HuH-7.5 (cell line): ENCODE measurements at places on chromosomes 6 and 20.
A peak's percentile ranks its signal among the peaks of the same experiment; 100 is the strongest.

GRCh38 chr6:57283911-57284455 is 33.4 kb upstream of the PRIM2 start:
- DNase-seq = no peak

- DNase-seq = no peak
These were observed 251.4 kb downstream of the PRL start for GRCh38 chr6:22045261-22045912.

- peak; percentile 4 for DNase-seq
These were observed 77.9 kb upstream of the BMP5 start for GRCh38 chr6:55953335-55953734.

DNA sequence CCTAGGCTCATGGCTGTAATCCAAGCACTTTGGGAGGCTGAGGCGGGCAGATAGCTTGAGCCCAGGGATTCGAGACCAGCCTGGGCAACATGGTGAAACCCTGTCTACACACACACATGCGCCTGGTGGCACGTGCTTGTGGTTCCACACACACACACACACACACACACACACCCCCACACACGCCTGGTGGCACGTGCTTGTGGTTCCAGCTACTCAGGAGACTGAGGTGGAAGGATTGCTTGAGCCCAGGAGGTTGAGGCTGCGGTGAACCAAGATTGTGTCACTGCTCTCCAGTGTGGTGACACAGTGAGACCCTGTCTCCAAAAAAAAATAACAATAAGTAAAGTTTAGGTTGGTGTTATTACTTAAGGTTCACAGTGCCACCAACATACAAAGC is 165.8 kb downstream of the ZFAND3 start:
- DNase-seq = no peak

GRCh38 chr20:54195483-54196472 is 12.1 kb upstream of the PFDN4 start:
- DNase-seq = no peak

- no peak for DNase-seq
These were observed 20.6 kb downstream of the KCNQ5 start for GRCh38 chr6:72642435-72642834.

DNA sequence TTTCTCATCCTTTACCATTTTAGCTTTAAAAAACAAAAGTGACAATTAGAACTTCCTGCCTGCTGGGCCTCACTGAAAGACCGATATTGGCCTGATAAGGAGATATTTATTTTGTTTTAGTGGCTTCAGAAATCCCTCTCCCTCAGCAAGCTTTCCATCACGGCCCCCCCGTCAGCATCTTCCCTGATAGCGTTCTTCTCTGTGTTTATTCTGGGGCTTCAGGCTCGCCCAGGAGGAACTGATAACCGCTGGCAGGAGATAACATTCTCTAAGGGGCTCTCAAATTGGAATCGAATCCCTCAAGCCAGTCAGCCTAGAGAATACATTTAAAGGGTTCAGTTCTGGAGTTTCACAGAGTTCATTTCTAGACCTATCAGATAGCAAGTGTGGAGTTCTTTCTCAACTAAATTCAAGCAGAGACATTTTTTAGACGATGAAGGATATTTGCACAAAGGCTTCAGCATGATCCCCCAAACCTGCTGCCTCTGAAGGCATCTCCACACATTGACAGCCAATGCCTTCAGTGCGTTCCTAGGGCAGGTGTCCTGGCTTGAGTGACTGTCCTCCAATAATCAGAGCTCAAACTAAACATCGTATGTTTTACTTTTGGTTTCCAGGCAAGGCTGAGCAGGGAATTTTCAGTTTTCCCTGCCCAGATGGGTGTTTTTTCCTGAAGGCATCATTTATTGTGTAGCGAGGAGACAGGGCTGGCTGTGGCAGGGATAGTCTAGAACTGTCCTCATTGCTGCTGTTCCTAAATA is 17.0 kb downstream of the PRDM1 start:
- no peak for DNase-seq

DNA sequence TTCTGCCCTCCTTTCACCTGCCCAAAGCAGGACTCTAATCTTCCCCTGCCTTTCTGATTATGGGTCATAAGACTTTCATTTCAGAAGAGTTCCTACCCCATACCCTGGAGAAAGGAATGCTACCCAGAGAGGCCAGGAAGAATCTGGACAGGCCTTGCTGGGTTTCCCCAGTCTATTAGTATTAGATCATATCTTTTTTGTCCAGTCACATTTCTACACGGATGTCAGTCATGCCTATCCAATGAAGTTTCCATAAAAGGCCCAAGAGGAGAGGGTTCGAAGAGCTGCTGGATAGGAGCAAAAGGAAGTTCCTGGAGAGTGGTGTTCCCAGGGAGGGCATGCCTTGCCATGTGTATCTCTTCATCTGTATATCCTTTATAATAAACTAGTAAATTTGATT is 3.2 kb downstream of the POLH start:
- no peak for DNase-seq

- no peak for DNase-seq
These were observed 51.7 kb upstream of the TFAP2D start for GRCh38 chr6:50661636-50662035.

- DNase-seq = no peak
These were observed 14.5 kb downstream of the HSPA1B start for GRCh38 chr6:31842053-31842452.

DNA sequence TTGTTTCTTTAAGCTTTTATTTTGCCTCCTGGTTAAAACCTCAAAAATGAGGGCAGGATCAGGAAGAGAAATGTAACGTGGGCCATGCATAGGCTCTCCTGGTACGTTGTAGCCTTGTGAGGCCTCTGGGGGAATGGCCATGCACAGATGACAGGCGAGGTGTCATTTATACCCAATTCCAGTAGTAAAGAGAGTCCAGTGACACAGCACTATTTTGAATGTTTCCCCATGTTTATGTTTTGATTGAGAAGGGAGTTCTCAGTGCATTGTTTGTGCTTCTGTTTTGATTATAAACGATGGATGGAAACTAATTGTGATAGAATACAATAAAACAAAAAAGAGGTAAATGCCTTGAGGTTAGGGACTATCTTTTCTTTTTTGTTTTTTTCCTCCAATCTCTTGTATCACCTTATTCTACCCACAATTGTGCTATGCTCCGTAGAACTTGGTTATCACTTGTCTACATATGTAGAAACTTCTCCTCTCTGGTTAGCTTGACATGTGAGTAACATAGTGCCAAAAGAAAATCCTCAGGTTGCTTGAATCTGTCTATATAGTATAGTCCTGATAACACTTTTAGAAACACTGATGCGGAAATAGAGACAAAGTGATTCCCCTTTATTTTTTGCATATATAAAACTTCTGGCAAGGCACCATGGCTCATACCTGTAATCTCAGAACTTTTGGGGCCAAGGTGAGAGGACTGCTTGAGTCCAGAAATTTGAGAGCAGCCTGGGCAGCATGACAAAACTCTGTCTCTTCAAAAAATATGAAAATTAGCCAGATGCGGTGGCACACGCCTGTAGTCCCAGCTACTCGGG is 6.9 kb upstream of the SMIM28 start:
- no peak for DNase-seq

DNA sequence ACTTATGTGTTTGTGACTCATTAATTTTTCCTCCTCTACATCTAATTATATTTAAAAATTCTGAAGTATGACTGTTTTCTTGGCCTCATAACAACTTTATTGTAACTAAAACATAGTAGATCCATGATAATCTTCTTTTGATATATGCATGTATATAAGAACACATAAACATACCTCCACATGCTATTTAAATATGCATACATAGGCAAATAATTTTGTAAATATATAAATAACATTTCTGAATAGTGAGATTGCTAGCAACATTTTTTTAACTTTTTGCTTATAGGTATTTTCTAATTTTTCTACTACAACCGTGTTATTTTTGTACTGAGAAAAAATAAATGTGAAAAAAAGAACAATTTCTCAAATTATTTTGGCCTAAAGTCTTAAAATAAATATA is 627.6 kb downstream of the HTR1B start:
- DNase-seq = no peak

GRCh38 chr20:43306837-43307236 is 117.1 kb upstream of the PTPRT start:
- DNase-seq = no peak

DNA sequence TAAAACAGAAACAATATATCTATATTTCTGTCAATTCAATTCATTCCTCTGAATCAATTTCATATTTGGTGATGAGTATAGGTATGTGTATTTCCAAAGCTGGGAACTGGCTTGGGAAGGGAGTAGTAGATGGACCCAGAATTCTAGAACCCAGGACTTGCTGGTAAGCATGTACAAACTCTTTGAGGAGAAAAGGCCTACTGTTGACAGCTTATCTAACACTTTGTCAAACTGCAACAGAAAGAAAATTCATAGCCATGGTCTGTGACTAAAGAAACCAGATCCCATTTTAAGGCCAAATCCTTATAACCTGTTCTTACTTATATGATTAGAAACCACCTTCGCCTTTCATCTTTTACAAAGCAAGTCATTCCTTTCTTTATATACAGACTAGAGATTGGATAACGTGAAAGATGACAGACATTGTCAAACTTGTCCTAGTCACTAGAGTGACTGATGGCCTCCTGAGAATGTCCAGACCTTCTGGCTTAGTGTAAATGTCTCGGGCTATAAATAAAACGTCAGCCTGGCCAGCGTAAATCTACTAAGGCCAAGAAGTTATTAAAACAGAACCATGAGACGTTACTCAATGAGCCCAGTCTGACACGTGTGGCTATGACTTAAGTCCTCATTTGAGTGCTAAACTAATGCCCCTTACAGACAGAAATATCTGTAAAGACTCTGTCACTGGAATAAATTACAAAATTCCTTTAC is 152.3 kb downstream of the ALDH8A1 start:
- no peak for DNase-seq

GRCh38 chr6:21953831-21954801 is 342.7 kb downstream of the PRL start:
- no peak for DNase-seq

DNA sequence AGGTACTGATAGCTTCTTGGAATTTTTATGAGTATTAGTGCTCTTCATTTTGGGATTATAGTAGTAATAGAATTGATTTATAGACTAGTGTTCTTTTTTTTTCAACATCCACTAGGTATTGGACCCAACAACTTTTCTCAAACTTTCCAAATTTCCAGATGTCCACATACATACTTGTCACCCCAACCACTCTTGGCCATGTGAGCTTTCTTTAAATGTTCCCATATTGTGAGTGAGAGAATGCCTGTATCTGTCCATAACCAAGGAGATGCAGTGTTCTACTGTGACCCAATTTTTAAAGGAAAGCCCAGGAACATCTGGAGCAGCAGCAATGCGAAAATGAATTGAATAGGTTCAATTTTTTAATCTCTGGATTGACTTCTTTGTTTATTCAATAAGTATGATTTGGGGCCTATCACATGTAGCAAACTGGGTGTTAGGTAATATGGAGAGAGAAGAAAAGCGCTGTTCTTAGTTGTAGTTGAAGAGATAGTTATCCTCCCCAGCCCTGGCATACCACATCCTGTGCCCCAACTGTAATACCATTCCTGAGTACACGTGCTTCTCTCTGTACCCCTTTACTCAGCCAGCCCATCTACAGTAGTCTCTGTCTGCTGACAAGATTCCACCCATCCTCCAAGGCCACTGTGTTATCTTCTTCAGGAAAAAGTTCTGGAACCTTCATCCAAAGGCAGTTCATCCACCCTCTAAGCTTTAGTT is 116.8 kb upstream of the SUPT3H start:
- DNase-seq = no peak

- no peak for DNase-seq
These were observed 215.6 kb upstream of the HEY2 start for GRCh38 chr6:125533710-125534397.

DNA sequence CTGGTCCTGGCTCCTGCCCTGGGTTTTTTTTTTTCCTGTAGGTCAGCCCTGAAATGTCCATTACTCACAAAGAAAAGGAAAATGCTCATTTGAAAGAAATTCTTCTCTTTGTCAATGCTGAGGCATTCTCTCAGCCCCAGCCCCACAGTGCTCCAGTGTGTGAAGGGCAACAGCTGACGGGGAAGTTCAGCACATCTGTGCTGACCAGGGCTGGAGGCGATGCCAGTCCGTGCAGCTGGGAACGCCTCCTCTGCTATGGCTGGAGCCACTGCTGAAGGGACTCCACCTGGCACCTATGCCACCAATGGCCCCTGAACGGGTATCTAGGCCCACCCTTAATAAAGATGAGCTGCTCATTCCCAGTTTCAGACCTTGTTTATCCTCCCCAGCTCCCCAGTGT is 71.9 kb upstream of the SLCO4A1 start:
- no peak for DNase-seq

GRCh38 chr6:110799189-110799588 is 16.1 kb downstream of the CDK19 start:
- DNase-seq = no peak

GRCh38 chr6:111721753-111722154 is 116.1 kb upstream of the TRAF3IP2 start:
- no peak for DNase-seq

DNA sequence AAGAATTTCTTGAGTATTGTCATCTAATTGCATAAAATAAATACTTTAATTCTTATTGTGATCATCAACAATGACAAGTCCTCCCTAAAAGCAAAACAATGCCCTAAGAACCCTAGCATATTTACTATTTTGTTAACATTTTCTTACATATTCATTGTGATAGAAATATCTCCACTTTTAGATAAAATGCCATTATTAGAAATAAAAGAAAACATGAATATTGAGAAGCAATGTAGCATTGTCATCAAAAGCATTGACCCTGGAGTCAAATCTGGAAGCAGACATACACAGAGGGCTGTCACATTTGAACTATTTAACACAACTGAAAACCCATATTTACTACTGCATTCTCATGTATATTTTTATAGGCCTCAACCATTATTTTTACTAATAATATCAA is 257.7 kb downstream of the SYNE1 start:
- DNase-seq = no peak

DNA sequence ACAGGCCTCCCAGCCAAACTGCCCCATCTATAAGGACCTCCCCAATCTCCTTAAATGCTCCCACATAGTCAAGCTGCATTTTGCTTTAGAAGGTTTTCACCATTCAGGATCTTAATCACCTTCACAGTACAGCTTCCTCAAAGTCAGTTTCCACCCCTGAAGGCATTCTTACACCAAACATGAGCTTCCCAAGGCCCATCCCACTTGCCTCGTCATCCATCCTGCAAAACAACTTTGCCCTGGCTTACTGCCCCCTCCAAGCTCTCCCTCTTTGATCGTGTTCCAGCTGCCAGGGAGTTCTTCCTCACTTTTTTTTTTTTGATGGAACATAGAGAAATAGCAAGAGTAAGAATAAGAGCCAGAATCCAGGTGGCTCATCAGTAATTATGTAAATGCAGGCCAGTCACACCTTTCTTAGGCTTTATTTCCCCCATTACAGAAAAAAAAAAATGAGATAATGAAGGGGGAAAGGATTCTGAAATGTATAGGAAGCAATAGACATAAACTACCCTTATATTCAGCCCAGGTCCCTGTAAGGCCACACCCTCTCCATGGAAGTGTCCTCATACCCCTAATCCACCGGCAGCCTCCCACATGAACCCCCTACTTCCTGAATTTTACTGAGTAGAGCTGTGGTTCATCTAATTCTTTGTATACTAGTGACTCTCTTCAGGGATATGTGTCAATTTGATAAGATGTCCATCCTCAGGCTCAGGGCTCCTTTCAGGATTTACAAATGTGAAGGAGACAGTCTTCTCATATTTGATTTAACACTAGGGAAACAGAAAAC is 12.7 kb downstream of the TRIM27 start:
- DNase-seq = no peak

- no peak for DNase-seq
These were observed 125.2 kb upstream of the PMEPA1 start for GRCh38 chr20:57835074-57835452.

GRCh38 chr6:111614833-111615582 is 9.3 kb upstream of the TRAF3IP2 start:
- DNase-seq = no peak
